ENCODE measurements at places on chromosomes 3 and 15.

DNA sequence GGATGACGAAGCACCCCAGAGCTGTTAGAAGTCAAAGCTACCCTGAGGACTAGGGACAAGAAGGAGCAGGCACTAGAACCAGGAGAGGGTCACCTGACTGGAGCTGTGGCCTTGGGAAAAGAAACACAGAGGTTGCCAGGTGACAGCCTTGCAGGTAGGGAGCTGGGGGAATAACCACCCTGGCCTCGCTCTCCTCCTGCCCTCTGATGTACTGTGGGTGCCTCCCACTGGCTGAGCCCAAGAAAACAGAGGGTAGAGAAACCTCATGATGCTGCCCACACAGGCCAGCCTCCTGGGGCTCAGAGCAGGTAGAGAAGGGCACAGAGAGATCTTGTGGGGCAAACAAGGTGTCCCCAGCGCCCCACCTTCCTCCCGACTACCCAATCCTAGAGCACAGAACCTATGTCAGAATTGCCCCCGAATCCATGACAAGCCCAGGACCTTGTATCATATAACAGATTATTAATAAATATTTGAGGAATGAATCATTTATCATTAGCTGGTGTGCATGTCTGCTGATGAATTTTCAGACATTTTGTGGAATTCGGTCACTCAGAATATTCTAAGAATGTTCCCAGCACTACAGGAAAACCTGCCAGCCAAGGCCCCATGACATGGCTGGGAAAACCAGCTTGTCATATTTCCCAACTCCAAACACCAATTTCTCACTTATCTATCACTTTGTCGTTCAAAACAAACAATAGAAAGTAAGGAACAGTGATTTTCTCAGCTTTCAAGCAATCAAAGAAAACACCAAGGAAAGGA, 59.8 kb upstream of the MEX3B start:
- DNase-seq, result no peak

GRCh38 chr15:82963471-82964341, 11.2 kb upstream of the HOMER2 start:
- no peak for DNase-seq

DNA sequence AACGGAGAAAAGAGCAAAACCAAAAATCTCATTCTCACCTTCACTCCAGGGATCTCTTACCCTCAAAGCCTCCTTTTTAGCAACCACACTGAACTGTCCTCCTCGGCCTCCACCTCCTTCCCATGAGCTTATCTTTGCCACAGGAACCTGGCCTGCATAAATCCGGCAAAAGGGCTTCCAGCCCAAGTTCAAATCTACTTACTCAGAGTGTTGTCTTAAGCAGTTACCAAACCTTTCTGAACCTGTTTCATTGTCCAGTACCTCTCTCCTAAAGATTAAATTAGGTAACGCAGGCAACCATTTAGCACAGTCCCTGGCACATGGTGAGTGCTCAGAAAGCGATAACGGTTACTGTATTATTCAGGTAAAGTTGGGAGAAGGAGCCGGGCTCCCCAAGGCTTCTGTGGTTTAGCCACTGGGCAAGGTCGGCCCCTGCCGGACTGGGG, 777 bp downstream of the CIB1 start:
- DNase-seq, result no peak

- no peak for DNase-seq
Measured at GRCh38 chr3:95832146-95832545, 982.2 kb upstream of the EPHA6 start.

DNA sequence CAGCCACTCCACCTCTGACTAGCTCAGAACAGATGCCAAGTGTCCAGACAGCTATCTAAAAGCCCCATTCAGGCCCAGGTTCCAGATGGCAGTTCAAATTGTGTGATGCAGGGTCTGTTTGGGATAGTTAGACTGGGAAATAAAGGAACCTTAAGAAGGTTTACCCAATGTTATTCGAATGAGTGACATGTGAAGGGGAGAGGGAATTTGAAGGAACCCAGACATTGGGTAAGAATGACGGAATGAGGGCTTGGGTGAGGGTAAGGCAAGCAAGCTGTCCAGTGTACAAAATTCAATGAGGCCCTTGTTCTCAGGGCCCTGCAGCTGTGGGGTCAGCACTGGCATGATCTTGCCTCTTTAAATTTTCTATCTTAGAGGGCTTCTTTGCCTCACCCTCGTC, 34.1 kb downstream of the ATP13A5 start:
- DNase-seq, result no peak

DNA sequence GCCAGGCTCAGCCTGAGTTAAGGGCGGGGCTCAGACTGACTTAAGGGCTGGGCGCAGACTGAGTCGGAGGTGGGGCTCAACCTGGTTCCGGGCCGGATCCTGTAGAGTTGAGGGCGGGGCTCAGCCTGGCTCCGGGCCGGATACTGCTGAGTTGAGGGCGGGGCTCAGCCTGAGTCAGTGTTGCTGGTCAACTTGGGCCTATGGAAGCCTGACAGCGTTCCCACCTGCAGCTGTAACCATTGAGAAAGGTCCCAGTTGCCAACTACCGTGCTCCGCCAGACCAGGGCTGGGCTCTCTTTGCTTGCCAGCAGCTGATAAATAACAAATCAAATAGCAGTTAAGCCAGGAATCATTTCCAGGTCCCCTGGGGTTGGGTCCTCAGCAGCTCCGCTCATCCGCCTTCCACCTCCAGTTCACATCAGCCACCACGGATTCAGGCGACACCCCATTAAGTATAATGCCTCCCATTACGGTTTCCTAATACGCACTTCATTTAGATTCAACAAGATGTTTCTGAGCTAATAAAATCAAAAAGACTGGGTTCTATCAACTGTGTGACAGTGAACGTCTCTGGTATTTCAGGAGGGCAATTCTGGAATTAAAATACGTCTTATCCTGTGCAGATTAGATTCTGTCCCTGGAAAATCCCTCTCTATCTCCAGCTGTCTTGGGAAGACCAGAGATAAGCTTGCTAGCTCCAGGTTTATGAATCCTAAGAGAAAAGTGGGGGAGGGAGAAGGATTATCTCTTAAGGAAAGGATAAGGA, 7.3 kb downstream of the GRIP2 start:
- DNase-seq, result no peak

- DNase-seq, result peak; percentile 68
Measured at GRCh38 chr15:41115161-41115651, 874 bp downstream of the INO80 start.

DNA sequence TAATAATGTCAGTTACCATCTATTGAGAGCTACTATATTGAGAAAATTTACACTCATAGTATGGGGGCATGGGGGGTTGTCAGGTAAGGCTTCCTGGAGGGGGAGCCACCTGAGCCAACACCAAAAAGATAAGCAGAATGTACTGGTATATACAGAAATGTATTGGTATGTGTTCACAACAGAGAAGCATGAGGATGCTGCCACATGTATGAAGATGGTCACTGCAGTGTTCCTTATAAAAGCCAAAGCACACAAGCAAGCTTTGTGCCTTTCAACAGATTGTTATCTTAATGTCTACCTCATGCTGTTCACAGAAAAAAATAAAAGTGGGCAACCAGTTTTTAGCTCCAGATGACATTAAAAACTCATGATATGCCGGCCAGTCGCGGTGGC, 149.0 kb downstream of the MAGI1 start:
- no peak for DNase-seq

DNA sequence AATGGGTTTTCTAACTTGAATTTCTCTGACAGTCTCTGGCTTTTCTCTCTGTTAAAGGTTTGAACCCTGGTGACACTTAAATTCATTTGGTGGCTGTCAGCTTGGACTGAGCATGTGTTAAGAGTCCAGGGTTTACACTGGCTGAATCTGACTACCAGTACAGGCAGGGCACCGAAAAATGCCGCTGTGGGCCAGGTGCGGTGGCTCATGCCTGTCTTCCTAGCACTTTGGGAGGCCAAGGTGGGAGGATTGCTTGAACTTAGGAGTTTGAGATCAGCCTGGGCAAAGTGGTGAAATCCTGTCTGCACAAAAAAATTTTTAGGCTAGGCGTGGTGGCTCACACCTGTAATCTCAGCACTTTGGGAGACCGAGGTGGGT, 1.8 kb downstream of the MANF start:
- no peak for DNase-seq

GRCh38 chr3:115616461-115616860, 6.8 kb upstream of the GAP43 start:
- no peak for DNase-seq
